Epithelial cell of proximal tubule (primary cell): ENCODE measurements at places on chromosomes 7 and 10.

- DNase-seq: no peak
These were observed 26.1 kb downstream of the CALML3 start for GRCh38 chr10:5550621-5551530.

DNA sequence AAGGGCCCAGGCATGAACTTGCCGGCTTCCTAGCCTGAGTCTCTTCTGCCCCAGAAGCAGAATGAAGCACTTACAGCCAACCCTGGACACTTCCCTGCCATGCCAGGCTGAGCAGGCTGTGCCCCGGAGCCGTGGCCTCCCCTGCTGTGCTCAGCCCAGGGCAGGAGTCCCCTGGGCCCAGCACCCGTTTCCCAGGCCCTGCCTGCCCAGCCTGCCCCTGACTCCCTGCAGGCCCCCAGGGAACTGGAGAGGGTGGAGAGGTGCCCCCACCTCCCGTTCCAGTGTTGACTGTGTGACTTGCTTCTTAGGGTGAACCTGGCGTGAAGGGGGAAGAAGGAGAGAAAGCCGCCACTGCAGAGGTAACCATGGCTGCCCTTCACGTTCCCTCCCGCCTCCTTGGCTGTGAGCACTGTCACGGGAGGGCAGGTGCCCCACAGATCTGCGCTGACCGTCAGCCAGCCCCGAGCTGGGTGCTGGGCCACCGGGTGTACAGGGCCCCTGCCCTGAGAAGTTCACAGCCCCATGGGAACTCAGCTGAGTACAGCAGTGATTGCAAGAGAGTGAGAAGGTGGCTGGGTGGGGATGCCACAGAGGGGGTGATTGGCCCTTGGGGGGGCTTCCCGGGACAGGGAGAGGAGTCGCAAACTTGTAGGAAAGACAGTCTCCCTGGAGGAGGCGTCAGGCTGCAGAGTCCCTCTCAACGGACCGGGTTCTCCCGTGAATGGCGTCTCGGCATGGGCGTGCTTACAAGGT, 75.9 kb downstream of the MYL10 start:
- no peak for DNase-seq

- no peak for DNase-seq
These were observed 12.1 kb upstream of the MYL7 start for GRCh38 chr7:44152971-44153947.

GRCh38 chr10:70333268-70333667, 49.2 kb downstream of the LRRC20 start:
- no peak for DNase-seq

DNA sequence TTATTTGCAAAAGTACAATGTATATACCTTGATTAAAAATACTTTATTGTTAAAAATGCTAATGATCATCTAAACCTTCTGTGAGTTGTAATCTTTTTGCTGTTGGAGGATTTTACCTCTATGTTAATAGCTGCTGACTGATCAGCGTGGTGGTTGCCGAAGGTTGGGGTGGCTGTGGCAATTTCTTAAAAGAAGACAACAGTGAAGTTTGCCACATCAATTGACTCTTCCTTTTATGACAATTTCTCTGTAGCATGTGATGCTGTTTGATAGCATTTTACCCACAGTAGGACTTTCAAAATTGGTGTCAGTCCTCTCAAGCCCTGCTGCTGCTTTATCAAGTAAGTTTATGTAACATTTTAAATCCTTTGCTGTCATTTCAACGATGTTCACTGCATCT, 16.9 kb upstream of the ENTPD1 start:
- no peak for DNase-seq

DNA sequence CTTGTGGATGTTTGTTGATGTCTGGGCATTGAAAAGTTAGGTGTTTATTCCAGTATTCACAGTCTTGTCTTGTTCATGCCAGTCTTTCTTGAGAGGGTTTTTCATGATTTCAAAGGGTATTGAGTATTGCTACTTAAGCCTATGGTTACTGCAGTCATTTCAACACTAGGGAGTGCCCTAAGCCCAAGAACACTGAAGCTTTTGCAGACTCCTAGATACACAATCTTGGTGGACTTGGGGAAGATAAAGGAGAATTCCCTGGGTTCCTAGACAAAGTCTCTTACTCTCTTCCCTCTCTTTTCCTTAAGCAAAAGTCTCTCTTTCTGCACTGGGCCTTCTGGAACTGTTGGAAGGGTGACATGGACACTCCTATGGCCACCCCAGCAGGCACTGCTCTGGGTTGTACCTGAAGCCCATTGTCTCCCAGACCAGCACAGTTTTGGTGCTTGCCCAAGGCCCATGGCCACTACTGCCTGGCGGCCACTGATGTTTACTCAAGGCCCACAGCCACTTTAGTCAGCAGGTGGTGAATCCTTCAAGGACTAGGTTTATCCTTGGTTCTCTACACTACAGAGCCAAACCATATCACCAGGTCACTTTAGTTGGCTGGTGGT, 24.9 kb downstream of the SAMD9 start:
- DNase-seq: peak; percentile 12

DNA sequence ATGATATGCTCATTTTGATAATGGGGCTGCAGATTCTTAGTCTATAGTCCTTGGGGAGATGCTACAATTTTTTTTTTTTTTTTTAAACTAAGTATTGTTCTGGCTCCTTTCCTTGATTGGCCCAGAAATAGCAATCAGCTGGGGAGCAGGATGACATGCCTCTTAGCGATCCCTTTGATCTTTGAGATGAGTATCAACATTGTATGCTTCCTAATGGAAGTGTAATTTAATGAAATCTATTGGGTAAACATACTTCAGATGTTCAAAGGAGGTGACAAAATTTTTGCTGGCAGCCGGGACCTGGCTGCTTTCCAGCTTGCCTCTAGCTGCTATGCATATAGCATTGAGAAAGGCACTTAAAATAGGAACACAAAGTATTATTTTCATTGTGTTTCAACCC, 43.5 kb downstream of the VTI1A start:
- no peak for DNase-seq

DNA sequence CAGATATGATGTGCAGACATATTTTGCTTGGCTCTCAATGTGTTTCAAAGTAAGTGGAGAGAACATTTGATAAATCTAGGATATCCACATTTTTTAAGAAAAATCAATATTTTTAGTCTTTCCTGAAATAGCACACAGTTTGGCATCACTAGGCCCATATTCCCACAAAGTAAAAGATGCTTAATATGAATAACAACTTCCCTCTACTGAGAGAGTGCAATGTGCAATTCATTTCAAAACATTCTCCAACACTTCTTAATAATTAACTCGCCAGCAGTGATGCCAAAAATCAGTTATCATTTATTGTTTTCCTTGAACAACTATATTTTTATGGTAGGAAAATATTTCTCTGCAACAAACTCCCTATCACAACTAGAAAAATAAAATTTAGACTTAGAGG, 800.2 kb upstream of the MBL2 start:
- no peak for DNase-seq

DNA sequence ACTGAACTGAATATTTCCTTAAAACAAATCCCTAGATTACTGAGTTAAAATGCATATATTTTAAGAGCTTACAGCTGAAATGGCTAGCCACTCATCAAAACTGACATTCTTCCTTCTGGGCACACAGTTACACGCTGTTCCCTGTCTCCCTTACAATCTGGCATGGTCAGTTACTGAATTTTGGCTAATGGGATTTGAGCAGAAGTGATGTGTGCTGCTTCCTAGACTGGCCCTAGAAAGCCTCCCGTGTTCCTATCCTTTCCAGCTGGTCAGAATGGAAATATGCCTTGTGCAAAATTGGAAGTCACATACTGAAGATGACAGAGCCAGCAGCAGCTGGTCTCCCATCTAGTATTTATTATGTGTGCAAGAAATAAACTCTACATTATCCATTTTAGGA, 128.7 kb upstream of the NAMPT start:
- no peak for DNase-seq

- DNase-seq: no peak
These were observed at the start of gene NAMPT for GRCh38 chr7:106284714-106285050. NAMPT (minus strand) TSS chr7:106284983; CDS start chr7:106284884, 99 bp downstream.

GRCh38 chr7:112080441-112080840, 125.8 kb downstream of the DOCK4 start:
- peak; percentile 97 for DNase-seq

- no peak for DNase-seq
These were observed 96.8 kb upstream of the JAZF1 start for GRCh38 chr7:28277364-28277763.

DNA sequence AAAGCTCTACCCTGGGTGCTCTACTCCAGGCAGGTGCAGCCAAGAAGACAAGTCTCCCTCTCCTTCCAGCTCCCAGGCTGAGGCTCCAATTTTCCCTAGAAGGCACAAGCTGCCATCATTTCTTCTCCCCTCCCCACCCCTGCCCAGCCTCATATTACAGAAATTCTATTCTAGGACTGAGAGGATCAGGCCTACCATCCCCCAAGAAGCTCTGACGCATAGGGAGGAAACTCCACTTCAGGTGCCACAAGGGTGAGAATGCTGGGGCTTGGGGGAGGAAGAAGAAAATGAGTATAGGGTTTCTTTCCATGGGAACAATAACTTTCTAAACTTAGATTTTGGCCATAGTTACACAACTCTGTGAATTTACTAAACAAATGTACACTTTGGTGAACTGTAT, 35.3 kb downstream of the FEZF1 start:
- DNase-seq: no peak

- no peak for DNase-seq
These were observed 140.6 kb upstream of the CTBP2 start for GRCh38 chr10:125300937-125301336.

- no peak for DNase-seq
These were observed 241.3 kb upstream of the AOAH start for GRCh38 chr7:36965625-36966024.

- DNase-seq: no peak
These were observed 923.5 kb downstream of the LRMDA start for GRCh38 chr10:76354921-76355320.

DNA sequence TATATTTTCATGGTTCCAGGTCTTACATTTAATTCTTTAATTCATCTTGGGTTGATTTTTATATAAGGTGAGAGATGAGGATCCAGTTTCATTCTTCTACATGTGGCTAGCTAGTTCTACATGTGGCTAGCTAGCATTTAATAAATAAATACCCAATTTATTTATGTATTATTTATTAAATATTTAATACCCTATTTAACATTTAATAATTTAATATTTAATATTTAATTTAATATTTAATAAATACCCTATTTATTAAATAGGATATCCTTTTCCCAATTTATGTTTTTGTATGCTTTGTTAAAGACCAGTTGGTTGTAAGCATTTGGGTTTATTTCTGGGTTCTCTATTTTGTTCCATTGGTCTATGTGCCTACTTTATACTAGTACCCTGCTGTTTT, 111.0 kb upstream of the PCLO start:
- no peak for DNase-seq

GRCh38 chr10:130483691-130484467, 347.7 kb downstream of the GLRX3 start:
- no peak for DNase-seq

DNA sequence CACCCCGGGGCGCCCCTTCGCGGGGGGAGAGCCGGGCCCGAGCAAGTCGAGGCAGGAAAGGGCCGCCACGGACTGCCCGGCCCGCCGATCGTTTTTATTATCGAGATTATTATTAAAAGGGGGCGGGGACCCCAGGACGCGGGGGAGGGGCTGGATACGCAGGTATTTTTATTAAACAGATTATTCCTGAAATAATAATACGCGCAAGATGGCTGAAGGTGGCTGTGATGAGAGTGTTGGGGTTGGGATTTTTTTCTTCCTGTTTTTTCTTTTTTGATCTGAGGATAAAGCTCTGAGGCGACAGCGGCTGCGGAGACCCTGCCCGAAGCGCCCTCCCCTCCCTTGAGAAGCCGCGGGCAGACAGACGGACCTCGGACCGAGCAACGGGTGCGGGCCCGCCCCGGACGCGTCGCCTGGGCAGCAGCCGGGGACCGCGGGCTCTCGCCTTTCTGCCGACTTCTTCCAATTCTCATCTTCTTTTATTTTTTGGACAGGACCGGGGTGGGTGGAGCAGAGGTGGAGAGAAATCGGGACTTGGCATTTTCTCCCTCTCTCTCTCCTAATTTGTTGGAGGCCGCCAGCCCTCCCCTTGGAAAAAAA, 1.4 kb upstream of the TRIM8 start:
- DNase-seq: no peak

DNA sequence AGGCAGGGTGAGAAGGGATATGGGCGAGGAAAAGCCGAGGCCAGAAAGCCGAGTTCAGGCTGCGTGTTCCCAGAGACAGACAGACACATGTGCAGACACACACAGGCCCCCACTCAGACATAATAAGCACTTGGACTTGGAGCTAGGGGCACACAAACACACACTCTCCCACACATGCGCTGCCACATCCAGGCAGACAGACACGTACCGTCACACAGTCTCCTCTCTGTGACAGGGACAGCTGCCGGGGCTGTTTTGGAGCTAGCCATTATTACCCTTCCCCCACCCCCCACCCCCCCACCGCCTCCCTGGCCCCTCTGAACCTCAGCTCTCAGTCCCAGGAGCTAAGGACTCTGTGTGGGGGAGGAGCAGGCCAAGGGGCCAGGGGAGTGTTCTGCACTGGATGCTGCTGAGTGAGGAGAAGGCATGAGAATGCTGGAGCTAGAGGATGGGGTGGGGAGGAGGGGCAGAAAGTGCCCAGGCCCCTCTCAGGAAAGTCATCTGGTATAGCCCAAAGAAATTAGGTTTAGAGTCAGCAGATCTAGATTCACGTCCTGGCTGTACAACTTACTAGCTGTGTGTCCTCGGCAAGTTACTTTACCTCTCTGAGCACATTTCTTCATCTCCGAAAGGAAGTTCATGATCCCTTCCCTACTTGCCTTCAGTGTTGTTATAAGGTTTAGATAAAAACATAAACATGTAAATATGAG, 6.3 kb downstream of the PITX3 start:
- no peak for DNase-seq

DNA sequence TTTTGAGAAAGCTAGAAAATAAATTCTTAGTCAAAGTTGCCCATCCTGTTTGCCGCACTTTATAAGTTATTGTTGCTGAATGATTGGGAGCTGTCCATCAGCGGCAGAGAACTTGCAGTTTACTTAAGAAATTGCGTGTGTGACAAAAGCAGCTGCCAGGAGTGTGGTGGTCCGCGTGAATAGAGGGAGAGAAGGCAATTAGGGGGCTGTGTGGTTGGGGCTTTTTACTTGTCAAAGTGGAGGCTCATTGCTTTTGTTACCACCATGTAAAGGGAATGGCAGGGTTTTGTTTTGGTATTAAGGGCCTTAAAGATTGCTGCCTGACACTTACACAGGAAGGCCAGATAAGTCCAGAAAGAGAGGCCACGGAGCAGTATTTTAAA, 177.8 kb downstream of the TCF7L2 start:
- no peak for DNase-seq

GRCh38 chr7:47336472-47337425, 245.2 kb downstream of the TNS3 start:
- no peak for DNase-seq

GRCh38 chr10:71965623-71966022, 1.4 kb downstream of the CHST3 start:
- no peak for DNase-seq

DNA sequence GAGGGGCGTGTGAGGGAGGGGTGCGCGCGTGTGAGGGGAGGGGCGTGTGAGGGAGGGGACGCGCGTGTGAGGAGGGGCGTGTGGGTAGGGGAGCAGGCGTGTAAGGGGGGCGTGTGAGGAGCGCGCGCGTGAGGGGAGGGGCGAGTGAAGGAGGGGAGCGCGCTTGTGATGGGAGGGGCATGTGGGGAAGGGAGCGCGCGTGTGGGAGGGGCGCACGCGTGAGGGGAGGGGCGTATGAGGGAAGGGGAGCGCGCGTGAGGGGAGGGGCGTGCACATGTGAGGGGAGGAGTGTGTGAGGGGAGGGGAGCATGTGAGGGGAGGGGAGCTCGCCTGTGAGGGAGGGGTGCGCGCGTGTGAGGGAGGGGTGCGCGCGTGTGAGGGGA, 19.1 kb downstream of the MXI1 start:
- no peak for DNase-seq

GRCh38 chr7:13745530-13745929, 243.9 kb downstream of the ETV1 start:
- DNase-seq: no peak
